ENCODE measurements at places on chromosomes 6 and 20.

DNA sequence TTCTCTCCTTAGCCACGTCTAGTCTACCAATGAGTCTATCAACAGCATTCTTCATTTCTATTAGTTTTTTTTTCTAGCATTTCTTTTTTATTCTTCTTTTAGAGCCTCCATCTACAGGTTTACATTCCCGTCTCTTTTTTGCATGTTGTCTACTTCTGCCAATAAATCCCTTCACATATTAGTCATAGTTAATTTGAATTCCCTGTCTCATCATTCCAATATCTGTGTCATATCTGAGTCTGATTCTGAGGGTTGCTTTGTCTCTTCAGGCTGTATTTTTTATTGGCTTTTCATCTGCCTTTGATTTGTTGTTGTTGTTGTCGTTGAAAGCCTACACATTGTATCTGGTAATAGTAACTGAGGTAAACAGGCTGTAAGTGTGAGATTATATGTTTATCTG, 104.6 kb downstream of the HMGCLL1 start:
- no peak for DNase-seq

GRCh38 chr6:157560691-157561413, 179.9 kb downstream of the ZDHHC14 start:
- no peak for DNase-seq

DNA sequence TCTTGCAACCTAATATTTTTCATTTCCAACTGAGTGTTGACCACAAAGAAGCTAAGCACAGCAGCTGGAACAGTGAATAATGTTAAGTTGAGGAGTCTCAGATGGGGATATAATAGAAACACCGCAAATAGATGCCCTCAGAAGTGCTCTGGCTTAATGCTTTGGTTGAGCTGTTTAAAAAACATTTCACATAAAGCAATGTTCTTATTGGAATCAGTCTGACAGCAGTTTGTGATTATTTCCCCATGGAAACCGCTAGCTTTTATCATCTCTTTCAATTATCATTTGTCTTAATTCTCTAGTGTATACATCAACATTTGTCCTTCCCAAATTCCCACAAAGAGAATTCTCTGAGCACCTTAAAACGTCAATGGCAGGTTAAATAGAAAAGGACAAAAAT, 30.8 kb downstream of the METTL24 start:
- no peak for DNase-seq

GRCh38 chr6:44410363-44410762, 22.9 kb downstream of the CDC5L start:
- no peak for DNase-seq

DNA sequence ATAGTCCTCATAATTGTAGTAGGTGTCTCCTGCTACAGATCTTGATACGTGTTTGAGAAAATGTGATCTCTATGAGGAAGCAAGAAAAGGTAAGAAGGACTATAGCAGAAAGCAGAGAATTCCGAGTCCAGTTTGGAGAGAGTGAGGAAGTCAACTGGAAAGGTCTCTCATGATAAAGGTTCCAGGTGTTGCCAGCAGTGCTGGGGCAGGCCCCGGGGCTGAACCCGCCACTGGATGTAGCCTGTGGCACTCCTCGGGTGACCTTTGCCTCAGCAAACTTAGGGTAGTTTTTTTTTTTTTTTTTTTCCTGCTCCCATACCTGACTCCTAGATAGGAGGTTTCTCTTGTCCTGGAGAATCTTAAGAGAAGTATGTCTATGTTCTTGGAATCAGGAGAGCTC, 62.8 kb downstream of the FAM120B start:
- no peak for DNase-seq

- DNase-seq, result no peak
Measured at GRCh38 chr6:115602466-115602865, 458.2 kb downstream of the FRK start.

GRCh38 chr6:1579096-1579495, 30.6 kb upstream of the FOXC1 start:
- no peak for DNase-seq

GRCh38 chr6:130122243-130122642, 100.5 kb downstream of the SAMD3 start:
- no peak for DNase-seq

DNA sequence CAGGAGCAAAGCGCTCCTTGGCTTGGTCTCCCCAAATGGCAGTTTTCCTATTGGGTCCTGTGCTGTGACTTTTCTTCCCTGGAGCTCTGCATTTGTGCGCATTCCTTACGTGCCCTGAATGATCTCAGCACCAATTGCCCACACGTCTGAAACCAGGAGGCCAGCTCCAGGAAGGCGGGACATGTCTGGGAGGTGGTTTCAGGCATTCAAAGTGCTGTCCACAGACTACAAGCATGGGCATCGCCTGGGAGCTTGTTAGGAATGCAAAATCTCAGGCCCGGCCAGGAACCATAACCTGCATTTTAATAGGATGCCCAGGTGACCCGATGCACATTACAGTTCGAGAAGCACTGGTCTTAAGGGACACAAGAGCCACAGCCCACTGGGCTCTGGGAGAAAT, 239.6 kb downstream of the ANKRD60 start:
- DNase-seq, result no peak

DNA sequence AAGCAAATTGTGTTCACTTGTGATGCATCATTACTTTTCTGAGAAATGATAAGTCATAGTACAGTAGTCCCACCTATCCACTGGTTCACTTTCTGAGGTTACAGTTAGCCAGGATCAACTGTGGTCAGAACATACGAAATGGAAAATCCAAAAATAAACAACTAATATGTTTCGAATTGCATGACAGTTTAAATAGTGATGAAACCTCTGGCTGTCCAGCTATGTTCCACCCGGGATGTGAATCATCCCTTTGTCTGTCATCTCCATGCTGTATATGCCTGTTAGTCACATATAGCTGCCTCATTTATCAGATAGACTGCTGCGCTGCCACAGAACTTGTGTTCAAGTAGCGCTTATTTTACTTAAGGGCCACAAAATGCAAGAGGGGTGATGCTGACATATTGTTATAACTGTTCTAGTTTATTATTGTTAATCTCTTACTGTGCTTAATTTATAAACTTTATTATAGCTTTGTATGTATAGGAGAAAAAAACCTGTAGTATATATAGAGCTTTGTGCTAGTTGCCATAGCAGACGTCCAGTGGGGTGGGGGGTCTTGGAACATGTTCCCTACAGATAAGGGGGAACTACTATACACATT, 29.2 kb downstream of the AFDN start:
- no peak for DNase-seq

DNA sequence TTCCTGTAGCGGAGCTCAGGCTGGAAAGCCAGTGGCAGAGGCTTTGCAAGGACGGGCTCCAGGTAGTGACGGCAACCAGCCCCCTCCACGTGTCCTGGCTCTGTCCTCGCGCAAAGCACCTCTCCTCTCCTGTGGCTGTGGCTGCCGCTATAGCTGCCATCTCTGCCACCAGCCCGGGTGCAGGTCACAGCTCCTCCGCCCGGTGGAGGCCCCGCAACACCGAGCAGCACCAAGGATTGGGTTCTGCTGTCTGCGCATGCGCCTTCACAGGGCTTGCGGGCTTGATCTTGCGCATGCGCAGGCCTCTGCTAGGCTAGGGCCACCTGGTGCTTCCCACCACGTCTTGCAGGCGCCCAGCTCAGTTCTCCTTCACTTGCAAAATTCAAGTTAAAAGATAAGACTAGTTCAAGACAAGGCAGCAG, 625.4 kb downstream of the QKI start:
- DNase-seq, result no peak

DNA sequence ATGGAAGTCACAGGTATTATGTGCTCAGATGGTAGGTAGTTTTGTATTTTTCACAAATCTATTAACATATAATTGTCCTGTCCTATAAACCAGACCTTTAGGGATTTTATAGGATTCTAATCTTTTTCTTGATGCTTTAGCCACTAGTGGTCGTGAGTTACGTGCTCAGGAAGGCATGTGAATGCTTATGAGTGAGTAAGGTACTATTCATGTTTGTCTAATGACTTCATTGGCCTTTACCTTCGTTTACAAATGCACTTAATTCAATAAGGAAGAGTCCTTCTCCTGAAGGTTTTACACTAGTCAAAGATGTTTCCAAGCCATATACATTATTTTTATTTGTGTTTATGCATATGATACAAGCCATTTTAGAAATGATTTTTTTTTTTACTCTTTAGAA, 23.0 kb downstream of the PACRG start:
- no peak for DNase-seq

DNA sequence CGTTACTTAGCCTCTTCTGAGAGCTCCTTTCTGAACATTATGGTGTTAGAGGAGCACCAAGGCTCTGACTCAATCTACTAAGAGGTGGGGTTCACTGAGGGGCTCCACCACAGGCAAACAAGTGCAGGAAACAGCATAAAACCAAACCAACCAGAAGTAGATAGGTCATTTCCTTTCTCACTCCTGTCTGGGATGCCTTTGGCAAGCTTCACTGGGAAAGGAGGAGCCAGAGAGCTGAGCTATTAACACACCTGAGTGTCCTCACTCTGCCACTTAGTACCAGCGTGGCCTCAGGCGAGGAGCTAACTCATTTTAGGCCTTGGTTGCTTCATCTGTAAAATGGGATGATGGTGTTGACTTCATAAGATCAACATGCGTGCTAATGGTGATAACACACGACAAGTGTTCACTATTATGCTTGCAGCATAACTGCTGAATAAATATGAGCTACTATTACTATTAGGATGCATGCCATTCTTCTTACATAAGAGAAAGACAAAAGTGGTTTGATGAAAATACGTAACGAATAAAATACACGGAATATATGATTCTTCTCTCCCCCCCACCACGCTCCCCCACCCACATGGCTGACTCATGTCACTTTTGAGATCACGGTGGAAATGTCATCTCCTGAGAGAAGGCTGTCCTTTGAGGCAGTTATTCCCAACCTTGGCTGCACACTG, 185.4 kb downstream of the BCAS1 start:
- DNase-seq, result no peak

GRCh38 chr6:155103816-155104366, 108.8 kb downstream of the TIAM2 start:
- DNase-seq, result no peak

DNA sequence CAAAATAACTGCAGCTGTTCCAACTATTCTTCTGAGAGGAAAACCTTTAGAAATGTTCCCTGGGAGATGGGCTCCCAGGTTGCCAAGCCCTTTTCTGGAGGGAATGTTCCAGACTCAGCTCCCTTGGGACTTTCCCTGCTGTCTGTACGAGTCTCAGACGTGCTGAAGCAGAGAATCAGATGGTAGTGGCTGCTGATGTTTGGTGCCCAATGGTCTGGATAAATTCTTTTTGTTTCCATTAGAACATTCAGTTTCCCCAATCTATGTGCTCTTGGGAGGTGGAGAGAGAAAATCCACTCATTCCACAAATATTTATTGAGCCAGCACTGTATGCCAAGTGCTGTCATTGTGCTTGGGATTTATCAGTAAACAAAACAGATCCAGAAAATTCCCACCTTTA, 40.0 kb downstream of the SNHG17 start:
- no peak for DNase-seq

DNA sequence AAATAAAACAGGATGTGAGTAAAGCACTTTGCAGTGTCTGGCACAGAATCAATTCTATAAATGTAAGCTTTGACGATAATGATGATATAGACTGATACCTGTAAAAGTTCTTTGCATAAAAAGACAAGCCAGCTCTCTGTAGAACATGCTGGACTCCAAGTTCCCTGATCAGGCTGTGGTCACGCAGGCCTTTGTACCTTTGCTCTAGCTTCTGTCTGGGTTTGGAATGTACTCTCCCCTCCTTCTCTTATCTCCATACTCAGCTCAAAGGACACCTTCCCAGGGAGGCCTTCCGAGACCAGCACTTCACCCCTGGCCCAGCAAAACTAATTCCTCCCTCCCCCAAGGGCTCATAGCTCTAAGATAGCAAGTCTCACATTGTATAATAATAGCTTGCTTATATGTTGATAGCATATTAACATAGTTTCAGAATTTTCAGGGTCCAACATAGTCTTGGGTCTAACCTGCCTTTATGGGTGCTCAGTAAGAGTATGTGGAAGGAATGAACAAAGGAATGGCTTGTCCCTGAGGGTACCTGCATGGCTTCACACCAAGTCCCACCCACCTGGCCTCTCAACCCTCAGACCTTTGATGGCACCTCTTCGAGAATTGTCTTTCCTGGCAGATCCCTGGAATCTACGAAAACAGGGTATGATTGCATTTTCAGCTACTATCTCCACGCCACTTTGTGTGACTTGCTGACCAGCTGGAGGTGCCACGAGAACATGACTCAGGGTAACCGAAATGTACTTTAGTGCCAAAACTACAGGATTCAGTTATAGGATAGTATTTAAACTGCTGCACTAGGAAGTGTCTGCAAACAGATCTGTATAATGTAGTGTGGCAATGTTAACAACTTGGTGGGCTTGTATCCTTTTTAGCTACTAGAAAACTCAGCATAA, 41.7 kb upstream of the PIM1 start:
- no peak for DNase-seq

DNA sequence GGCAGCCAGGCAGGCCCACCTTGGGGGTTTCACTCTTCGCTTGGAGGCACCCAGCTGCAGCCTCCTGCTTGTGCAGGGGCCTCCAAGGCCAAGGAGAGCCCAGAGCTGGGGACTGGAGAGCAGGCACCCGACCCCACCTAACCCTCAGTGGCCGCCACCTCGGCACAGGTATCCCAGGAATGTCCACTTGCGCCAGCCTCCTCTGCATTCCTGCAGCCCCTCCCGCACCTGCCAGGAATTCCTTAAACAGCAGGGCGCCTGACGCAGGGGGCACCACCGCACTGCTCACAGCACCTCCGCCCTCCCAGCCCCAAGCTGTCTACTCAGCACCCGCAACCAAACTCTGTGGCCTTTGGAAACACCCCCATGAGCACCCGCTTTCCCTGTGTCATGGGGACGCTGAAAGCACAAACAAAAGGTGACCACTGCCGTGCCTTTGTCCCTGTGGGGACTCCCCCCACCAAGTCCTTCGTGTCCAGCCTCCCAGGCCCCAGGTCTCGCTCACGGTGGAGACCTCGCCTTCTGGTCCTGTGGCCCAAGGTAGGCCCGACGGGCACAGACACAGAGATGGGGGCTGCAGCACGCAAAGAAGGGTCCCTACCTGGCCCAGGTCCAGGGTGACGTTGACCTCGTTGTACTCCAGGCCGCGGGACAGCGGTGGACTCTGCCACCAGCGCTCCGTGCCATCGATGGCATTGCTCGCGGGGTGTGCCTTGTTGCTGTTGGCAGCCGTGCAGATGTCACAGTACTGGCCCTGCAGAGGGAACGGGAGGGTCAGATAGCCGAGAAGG, 5.1 kb downstream of the LAMA5 start:
- no peak for DNase-seq

- no peak for DNase-seq
Measured at GRCh38 chr6:156423075-156423474, 354.1 kb upstream of the ARID1B start.

- no peak for DNase-seq
Measured at GRCh38 chr20:44112456-44112855, 74.5 kb downstream of the JPH2 start.

GRCh38 chr6:63637865-63638445, 2.4 kb downstream of the PHF3 start:
- DNase-seq, result no peak

DNA sequence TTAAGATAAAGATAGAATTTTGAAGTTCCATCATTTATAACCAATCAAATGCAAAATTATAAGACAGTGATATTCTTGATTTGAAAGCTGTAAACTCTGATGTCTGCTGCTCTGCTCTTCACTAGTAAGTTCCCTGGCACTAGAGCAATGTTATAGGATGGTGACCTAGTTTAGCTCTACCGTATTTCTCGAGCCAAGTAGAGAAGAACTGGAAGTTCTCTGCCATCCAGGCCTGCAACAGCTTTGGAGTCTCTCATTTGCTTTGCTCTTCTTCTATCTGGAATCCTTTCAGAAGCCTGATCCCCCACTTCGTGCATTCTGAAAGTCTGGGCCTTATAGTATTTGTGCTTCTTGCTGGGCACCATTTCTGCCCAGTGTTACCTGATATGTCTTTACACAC, 100.3 kb downstream of the PLCB1 start:
- DNase-seq, result no peak

- DNase-seq, result no peak
Measured at GRCh38 chr20:63639093-63639975, 12.4 kb upstream of the GMEB2 start.

Measured in GM06990 (cell line).